H1 (cell line): ENCODE measurements at places on chromosomes 1 and 21.

DNA sequence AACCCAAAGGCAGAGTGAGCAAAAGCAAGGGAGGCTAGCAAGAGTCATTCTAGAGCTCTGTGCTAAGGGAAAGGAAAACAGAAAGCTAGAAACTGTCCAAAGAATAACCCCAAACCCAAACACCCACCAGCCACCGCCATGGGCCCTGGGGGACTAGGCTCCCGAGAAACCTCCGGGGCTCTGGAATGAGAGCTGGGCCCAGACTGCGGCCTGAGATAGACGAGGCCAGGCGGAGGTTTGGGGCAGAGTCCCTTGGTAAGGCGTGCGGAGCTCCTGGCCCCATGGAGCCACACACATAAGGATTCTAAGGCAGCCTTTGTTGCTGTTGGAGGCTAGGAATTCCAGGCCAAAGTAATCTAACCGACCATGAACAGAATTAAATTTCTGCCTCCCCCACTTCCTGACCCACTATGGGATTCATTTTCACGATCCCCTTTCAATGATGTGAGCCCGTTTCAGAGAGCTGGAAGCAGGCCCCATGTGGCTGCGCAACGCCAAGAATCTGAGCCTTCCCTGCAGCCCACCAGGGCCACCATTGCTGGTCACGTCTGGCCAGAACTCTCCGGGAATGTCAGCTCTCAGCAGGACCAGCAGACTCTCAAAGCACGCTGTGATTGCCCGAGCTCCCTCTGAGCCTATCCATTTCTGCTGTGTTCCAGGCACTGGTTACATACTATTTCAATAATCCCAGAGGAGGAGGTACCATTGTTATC is 145.0 kb downstream of the TRABD2B start:
- H3K4me3 ChIP-seq: no peak overlapping the region
- H3K36me3 ChIP-seq: no peaks in the 10 kb centered on the region
- no peaks in the 10 kb centered on the region for H3K4me1 ChIP-seq
- DNase-seq: no peak

GRCh38 chr1:175254190-175254589 is 61.6 kb upstream of the KIAA0040 start:
- no peaks in the 10 kb centered on the region for H3K4me1 ChIP-seq
- no peaks in the 10 kb centered on the region for H3K27me3 ChIP-seq
- H3K4me3 ChIP-seq: no peak overlapping the region
- no peaks in the 10 kb centered on the region for H3K36me3 ChIP-seq
- DNase-seq: no peak

DNA sequence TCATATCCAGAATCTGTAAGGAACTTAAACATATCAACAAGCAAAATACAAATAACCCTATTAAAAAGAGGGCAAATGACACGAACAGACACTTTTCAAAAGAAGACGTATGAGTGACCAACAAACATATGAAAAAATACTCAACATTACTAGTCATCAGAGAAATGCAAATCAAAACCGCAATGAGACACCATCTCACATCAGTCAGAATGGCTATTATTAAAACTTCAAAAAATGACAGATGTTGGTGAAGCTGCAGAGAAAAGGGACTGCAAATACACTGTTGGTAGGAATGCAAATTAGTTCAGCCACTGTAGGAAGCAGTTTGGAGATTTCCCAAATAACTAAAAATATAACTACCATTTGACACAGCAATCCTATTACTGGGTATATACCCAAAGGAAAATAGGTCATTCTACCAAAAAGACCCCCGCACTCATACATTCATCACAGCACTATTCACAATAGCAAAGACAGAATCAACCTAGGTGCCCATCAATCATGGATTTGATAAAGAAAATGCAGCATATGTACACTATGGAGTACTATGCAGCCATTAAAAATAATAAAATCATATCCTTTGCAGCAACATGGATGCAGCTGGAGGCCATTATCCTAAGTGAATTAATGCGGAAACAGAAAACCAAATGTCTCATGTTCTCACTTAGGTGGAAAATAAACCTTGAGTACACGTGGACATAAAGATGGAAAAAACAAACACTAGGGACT is 230.1 kb upstream of the RAB4A start:
- no peak for DNase-seq
- no peak overlapping the region for H3K27ac ChIP-seq
- H3K36me3 ChIP-seq: no peaks in the 10 kb centered on the region
- no peaks in the 10 kb centered on the region for H3K4me1 ChIP-seq

DNA sequence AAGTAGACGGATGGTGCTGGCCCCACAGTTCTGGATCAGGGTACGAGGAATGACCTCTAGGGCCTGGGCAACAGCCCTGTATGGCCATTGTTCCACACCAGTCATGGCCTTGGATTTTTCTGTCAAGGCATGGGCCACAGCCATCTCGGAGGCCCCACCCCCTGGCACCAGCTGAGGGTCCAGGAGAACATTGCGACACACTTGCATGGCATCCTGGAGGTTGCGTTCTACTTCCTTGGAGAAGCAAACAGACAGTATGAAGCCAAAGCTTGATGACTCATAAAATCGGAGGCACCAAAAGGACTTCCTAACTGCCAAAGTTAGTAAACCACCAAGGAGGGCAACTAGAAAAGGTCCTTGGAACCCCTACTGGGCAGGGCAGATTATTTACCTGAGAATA is 11.9 kb upstream of the VHLL start:
- H3K27ac ChIP-seq: no peak overlapping the region
- H3K4me1 ChIP-seq: no peaks in the 10 kb centered on the region
- no peak overlapping the region for H3K4me3 ChIP-seq
- peaks cover 35% of the 10 kb centered on the region for H3K36me3 ChIP-seq
